ENCODE measurements at places on chromosomes 2 and 18.

- no peak for DNase-seq
Observed at GRCh38 chr2:31274401-31275075, 40.6 kb downstream of the EHD3 start.

DNA sequence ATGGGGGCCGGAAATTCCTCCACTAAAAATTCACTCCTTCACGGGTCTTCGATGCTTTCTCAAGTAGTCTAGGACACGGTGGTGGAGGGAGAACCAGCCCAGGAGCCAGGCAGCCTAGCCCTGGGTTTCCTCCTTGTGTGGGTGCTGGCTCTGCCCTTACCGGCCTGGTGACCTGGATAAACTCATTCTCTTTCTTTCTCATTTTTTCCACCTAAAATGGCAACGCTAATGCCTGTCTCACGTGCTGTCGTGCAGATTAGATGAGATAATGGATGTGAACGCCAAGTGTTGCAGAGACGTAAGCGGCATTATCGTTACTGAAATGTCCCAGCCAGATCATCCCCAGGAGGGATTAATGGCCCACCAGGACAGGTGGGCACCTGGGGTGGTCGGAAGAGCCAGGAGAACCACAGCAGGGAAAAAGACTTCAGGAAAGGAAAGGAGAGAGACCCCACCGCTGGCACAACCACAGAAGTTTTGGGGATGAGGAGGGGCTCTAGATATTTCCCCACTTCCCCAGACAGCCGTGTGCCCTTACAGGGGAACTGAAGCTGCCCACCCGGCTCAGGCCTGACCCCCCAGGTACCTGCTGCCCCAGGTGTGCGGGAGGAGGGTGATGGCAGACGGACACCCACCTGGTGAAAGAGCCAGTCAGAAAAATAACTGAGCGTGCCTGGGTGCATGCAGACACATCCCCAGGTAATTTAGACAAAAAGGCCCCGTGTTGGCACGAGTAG lies 100.8 kb upstream of the ASAP2 start:
- no peak for DNase-seq

GRCh38 chr2:217919781-217920351 lies 82.9 kb downstream of the TNS1 start:
- DNase-seq, result peak; percentile 72

DNA sequence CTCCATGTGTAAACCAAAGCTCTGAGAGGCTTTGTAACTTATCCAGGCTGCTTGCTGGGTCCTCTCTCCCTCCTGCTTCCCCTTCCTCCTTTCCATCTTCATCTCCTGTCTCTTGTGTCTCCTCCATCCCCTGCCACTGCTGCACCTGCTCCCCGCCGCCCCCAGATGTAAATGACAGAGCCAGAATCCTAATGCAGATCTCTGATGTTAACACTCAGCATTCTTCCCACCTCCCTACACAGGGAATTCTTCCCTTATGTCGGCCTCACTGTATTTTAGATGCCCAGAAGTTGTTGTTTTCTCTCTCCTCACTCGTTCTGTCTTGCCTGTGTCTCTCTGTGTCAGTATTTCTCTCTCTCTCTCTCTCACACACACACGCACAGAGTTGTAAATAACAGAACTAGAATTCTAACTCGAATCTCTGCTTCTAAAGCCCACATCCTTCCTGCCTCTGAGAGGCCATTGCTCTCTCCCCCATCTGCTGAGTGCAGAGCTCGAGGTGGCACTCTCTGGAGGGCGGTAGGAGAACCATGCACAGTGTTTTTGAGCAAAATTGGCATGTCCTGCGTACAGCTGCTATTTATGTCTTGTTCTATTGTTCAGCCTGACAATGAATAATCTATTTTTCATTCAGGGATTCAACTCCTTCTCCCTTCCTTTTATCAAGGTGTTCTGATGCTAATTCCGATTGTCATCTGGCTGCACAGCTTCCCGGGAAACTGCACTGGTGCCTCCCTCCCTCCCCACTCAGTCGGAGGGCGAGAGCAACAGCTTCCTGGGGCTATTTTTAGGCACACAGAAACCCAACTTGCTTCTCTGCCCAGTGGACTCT lies 219.9 kb downstream of the SH3RF3 start:
- DNase-seq, result no peak

GRCh38 chr2:236205867-236206645 lies 37.9 kb upstream of the GBX2 start:
- no peak for DNase-seq

DNA sequence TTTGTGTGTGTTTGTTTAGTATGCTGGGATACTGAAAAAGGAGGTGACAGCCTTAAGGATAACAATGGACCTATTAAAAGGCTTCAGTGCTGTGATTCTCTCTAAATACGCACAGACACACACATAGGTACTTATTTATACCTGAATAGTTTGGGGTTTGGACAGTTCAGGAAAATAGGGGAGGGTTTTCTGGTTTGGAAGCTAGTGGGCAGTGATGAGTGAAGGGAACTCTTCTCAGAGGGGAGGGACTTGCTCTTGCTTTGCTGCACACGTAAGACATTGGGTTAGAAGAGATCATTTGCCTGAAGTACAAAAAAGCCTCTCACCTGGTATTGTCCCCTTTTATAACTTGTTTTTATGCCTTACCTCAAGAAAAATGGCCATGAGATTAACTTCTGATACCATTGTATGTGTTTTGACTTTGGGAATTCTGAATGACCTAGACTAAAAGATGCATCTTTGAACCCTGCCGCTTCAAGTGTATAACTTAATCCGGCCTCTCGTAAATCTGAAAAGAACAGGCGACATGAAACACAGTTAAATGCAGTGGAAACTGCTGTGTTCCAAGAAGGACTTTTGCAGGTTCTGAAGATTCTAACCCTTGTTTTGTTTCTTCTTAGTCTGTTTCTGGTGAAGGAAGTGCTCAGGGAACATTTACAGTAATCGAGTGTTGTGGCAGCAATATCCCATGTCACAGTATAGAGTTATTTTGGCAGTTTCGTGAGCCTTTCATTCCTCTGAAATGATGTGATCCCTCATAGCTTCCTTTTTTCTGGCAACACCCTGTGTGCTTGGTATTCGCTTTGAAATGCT lies 2.5 kb downstream of the CRIM1 start:
- DNase-seq, result no peak

DNA sequence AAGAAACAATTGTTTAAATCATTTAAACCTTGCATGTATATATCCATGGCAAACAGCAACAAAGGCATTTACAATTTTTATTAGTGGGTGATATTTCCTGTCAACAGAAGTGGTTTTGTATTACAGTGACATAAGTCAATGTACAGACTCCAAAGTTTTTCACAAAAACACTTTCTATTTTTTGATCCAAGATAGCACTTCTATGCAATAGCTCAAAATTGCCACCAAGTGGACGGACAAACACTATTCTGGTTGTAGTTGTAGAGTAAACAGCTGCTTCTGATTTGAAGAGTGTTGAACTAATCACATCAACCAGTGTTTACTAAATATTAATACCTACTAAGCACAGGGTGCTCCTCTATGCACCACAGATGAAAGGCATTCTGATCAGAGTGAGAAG lies 421.4 kb downstream of the NCKAP5 start:
- no peak for DNase-seq

- DNase-seq, result no peak
Observed at GRCh38 chr2:69827796-69828540, 1.5 kb upstream of the GMCL1 start.

DNA sequence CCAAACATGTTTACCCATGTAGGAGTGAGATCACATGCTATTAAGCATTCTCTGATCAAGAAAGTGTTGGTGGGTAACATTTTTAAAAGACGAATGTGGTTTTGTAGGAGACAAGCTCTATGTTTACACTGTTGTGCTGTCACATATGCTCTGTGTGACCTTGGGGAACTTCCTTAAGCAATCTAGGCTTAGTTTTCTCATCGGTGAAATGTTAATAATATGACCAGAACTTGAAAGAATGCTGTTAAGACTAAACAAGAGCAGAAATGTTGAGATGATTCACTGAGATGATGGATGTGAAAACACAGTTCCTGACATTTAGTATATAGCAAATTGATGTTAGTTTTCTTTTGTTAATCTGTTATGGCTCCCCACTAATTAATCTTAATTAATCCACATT lies 860.9 kb upstream of the CNTNAP5 start:
- no peak for DNase-seq

- no peak for DNase-seq
Observed at GRCh38 chr2:25936889-25937545, 45.3 kb downstream of the KIF3C start.

DNA sequence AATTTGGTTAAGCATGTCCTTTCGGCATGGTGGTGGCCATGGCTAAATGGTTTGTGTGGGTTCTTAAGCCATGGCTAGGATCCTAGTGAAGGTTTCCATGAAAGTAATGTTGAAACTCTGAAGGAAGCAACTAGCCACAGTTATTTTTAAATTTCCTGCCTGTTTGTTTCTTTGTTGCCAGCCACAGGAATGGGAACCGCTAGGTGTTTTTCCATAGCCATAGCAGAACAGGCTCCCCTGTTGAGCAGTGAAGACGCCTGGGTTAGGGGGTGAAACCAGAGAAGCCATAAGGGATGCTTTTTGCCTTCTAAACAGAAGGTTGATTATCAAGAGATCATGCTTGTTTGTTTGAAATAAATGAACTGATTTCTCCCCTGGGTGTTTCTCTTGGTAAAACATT lies 60.1 kb upstream of the CHMP1B start:
- DNase-seq, result no peak

- DNase-seq, result no peak
Observed at GRCh38 chr18:49563701-49564517, 2.1 kb downstream of the LIPG start.

DNA sequence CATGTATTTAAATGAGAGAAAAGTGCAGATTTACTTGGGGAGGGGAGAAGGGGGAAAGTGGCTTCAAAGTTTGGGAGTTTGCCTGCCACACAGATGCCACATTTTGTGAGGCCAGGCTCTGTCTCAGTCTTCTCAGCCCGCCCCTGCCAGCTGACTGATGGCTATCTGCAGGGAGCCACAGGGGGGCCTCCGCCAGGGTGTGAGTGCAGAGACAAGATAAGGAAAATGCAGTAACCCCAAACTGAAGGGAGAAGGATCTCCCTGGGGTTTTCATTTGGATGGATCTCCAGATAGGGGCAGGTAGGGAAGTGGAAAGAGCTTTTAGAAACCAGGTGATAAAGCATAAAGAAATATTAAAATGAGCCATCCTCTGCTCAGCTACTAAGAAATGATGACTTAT lies 128.8 kb downstream of the ZNF521 start:
- no peak for DNase-seq
